KBM-7 (cell line): ENCODE measurements at places on chromosomes 13 and 19.

DNA sequence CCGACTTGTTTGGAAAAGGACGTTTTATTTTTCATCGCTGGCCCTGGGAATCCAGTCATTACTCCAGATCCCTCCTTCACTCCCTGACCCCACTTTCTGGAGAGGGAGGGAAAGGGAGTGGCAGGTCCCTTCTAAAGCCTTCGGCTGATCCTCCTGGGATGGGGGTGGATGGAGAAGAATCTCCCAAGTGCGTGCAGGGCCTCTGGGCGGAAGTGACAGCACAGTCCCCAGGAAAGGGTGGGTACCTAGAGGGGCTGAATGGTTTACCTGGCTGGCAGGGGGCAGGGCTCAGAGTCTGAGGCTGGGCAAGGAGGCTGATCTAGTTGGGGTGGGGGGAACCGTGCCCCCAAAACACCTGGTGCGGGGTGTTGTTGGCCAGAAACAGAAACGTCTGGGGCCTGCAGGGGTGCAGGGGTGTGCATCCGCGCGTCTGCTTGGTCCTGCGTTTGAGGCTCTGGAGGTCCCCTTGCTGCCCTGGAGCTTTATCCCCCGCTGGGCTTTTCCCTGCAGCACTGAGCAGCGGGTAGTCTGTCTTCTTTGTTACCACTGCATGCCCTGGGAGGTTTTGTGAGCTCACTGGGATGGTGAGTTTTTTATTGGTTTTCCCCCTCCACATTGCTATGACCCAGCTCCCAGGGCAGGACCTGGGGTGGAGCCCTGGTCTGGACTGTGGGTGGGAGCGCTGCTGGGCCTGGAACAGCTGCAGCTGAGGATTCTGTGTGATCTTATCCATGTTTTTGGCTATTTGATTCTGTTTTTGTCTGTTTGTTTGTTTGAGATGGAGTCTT is 3.0 kb upstream of the ZNF628 start:
- no peak for DNase-seq

DNA sequence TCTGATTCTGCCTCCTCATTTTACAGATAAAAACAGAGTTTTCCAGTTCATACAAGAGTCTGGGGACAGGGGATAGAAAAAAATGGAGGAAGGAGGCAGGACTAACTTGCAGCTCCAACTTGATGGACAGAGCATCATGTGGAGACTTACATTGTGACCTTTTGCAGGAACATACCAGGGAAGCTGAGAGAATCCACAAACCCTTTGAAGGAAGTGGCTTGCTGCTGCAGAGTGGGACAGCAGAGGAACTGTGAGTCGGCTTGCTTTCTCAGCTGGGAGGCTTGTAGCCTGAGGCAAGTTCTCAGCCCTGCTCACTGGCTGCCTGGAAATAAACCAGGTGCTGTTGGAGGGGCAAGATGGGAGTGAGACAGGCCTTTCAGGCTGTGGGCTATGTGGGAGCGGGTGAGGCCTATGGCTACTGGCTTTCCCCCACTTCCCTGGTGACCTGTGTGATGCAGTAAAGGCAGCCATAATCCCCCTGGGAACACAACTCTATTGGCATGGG is 614.4 kb downstream of the KCTD12 start:
- no peak for DNase-seq

DNA sequence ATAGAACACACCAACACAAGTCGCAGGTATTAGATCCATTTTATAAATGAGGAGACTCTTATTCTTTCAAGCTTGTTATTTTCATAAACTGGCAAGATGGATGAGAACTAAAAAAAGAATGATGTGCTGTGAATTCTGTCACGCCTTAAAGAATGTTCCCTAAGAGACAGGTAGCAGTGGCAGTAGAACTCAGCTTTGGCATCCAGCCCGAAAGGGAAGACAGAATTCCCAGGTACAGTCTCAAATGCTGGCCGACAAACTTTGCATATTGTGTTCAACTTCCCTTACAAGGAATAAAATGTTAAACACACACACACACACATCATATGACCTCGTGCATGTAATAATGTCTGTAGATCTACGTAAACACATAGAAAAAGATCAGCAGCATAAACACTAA is 3.2 kb downstream of the TMEM272 start:
- DNase-seq, result no peak

- DNase-seq, result no peak
Observed at GRCh38 chr13:75785130-75785529, 149.0 kb downstream of the LMO7 start.

DNA sequence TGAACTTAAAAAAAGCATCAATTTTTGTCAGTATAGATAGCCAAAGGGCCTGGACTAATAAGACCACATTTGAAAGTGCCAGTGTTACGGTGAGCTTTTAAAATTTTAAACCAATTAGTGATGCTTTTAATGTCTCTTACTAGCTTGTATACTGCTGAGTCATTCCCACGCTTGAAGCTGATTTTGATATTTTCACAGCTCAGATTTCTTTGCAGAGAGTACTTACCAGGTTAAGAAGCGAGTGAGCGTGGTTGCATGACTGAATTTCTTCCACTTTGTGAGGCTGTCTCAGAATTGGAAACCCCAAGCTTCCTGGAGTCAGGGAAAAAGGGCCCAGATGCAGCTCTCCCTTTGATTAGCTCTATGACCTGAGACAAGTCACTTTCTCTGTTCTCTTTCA is 74.5 kb upstream of the NBEA start:
- DNase-seq, result no peak

DNA sequence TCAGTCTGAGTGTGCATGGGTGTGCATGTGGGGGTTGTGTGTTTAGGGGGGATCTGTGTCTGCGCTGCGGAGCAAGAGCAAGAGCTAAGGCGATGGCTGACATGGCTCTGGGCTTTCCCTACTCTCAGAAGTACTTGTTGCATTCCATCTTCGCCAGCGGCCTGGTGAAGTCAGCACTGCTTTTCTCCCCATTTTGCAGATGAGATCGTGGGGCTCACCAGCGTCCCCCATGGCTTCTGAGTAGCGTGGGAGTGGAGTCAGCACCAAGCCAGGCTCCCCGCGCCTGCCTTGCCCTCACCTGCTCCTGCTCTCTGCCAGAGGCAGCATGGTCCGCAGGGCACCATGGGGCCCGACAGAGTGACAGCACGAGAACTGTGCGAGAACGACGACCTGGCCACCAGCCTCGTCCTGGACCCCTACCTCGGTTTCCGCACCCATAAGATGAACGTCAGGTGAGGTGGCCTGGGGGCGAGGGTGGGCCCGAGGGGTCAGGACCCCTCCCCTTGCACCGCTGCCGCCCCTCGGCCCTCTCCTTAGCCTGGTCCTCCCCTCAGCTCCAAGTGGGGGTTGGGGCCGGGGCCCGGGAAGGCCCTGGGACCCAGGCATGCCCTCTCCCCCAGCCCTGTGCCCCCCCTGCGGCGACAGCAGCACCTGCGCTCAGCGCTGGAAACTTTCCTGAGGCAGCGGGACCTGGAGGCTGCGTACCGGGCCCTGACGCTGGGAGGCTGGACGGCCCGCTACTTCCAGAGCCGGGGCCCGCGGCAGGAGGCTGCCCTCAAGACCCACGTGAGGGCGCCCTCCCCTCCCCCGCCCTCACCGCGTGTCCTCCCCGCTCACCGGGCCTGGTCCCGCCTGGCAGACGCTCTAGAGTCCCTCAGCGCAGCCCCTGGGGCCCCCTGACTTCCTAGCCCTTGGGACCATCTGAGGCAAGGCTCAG is 2.2 kb downstream of the KMT5C start:
- DNase-seq, result no peak

GRCh38 chr19:40356681-40357595 is 8.4 kb downstream of the PLD3 start:
- no peak for DNase-seq

- DNase-seq, result no peak
Observed at GRCh38 chr13:99122171-99122570, 78.5 kb upstream of the UBAC2 start.

GRCh38 chr19:35712567-35713505 is 5.0 kb upstream of the KMT2B start:
- no peak for DNase-seq

DNA sequence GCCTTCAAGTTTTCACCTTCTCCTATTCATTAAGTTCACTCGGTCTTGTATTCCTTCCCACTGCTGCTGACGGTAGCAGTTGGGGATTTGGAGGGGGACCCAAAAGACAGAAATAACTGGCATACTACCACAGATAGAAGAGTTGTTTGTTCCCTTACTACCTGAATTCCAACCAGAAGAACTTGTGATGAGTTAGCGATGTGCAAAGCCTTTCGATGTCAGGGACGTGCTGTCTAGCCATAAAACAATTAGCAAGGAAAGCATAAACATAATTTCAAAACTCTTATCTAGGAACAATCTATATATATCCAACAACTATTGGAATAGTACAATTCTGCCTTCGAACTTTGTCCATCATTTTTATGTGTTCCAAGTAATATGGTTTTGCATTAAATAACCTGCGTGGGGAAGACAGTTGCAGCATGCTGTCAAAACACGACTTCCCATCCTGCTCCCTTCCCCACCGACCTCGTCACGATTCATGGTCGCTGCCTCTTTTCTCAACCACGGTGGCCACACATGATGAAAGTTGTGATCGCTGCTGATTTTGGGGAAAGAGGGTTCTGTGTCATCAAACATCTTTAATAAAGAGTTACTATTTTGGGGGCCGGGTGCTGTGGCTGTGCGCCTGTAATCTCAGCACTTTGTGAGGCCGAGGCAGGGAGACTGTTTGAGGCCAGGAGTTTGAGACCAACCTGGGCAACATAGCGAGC is 3.8 kb upstream of the SLC7A9 start:
- no peak for DNase-seq
